ENCODE measurements at places on chromosomes 7 and 10.
A peak's percentile ranks its signal among the peaks of the same experiment; 100 is the strongest.

DNA sequence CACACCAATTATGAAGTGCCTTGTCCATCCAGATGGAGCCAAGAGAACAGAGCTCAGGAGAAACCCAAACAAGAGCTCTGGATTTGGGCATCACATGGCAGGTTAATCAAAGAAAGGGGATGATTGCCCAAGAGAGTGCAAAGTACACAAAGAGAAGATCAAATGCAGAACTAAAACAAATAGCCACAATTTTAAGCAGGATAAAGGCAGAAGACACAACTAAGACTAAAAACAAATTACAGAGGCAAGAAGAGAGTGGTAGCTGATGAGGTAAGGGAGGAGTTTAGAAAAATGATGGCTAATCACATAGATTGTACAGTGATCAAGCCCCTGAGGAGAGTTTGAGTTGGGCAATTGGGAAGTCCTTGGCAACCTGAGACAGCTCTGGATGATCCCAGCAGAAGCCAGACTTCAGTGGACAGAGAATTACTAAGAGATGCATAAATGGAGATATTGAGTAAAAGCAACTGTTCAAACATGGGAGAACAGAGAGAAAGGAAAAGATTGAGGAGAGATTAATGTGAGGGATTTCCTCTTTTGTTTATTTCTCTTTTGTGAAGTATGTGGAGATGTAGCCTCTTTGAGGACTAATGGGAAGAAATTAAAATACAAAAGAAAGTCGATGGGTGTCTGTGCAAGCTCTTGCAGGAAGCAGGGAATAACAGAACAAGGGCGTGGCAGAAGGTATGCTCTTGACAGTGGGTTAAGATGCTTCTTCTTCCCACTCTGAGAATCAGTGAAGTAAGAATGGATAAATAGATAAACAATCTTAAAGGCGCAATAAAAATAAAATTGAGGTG lies 101.9 kb downstream of the LRRN3 start:
- no peak for DNase-seq

GRCh38 chr10:117726596-117727295 lies 184.2 kb downstream of the EMX2 start:
- DNase-seq, result no peak

GRCh38 chr10:63409465-63410027 lies 56.2 kb downstream of the JMJD1C start:
- DNase-seq, result no peak

DNA sequence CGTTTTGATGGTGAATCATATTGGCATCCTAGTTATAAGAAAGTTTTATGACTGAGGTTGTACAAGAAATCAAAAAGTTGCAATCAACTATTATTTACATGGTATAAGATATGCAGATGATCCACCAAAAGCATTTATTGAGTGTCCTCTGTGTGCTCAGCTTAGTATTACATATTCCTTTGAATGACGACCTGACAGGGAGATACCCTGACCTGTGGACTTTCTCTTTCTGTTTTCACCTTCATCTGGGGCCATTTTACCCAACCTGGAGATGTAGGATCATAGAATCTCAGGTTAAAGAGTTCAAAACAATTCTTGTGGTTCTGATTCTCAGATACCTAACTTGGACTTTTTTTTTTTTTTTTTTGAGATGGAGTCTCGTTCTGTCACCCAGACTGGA lies 269.1 kb upstream of the SORCS1 start:
- DNase-seq, result no peak

DNA sequence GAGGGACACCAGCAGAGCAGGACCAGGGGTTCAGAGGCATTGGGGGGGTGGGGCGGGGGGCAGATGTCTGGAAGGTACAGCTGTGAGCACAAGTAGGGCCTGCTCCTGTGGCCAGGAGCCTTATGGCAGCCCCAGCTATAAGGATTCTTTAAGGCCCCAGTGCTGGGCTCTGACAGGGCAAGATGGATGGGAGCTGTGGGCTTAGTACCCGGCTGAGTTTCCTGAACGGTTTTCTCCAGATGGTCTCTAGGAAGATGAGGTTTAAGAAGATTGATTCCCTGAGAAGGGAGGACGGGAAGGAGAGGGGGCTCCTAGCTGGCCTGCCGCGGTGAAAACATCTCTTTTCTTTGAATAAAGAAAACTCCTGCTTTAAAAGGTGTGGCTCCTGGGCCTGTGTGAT lies 30.1 kb upstream of the COMTD1 start:
- no peak for DNase-seq

- DNase-seq, result no peak
Observed at GRCh38 chr10:124240839-124241291, 147.5 kb upstream of the CHST15 start.

DNA sequence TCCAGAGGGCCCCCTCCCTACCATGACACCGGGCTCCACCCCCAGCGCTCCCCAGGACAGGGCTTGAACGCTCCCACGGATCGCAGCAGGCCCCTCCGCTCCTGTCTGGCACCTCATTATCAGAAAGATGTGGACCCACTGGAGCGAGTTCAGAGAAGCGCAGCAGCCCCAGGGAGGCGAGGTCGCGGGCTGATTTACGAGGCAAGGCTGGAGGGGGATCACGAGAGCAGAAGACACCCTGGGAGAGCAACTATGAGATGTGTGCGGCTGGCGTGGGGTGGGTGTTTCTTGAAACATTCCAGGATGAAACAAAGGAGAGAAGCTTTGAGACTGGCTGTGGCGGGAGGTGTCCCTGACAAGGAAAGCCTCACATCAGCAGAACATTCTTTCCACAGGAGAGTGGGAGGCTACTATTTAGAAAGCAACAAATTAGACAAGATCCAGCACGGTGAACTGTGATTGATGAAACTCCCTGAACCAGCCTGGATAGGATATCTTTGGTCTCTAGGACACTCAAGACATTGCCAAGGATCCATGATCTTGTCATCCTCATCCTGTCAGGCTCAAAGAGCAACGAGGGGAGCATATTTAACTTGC lies 66.0 kb downstream of the JCAD start:
- no peak for DNase-seq

GRCh38 chr10:30805061-30805460 lies 175.5 kb upstream of the LYZL2 start:
- no peak for DNase-seq

DNA sequence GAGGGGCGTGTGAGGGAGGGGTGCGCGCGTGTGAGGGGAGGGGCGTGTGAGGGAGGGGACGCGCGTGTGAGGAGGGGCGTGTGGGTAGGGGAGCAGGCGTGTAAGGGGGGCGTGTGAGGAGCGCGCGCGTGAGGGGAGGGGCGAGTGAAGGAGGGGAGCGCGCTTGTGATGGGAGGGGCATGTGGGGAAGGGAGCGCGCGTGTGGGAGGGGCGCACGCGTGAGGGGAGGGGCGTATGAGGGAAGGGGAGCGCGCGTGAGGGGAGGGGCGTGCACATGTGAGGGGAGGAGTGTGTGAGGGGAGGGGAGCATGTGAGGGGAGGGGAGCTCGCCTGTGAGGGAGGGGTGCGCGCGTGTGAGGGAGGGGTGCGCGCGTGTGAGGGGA lies 19.1 kb downstream of the MXI1 start:
- peak; percentile 85 for DNase-seq

Measured in activated CD8-positive, alpha-beta memory T cell treated with anti-CD3 and anti-CD28 coated beads, Interleukin-2, amount 50 U/mL, for 4 hours (primary cell).